ENCODE measurements at places on chromosomes 4 and X.
A peak's percentile ranks its signal among the peaks of the same experiment; 100 is the strongest.

DNA sequence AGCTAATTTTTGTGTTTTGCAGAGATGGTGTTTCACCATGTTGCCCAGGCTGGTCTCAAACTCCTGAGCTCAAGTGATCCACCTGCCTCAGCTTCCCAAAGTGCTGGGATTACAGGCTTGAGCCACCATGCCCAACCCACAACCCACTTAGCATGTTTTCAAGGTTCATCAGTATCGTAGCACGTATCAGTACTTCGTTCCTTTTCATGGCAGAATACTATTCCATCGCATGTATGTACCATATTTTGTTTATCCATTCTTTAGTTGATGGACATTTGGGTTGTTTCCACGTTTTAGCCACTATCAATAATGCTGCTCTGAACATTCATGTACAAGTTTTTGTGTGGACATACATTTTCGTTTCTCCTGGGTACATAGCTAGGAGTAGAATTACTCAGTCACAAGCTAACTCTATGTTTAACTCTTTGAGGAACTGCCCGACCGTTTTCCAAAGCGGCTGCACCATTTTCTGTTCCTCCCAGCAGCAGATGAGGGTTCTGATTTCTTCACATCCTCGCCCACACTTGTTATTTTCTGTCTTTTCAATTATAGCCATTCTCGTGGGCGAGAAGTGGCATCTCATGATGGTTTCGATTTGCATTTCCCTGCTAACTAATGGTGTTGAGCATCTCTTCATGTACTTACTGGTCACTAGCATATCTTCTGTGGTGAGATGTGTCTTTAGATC lies 32.5 kb downstream of the MAN2B2 start:
- DNase-seq: no peak

DNA sequence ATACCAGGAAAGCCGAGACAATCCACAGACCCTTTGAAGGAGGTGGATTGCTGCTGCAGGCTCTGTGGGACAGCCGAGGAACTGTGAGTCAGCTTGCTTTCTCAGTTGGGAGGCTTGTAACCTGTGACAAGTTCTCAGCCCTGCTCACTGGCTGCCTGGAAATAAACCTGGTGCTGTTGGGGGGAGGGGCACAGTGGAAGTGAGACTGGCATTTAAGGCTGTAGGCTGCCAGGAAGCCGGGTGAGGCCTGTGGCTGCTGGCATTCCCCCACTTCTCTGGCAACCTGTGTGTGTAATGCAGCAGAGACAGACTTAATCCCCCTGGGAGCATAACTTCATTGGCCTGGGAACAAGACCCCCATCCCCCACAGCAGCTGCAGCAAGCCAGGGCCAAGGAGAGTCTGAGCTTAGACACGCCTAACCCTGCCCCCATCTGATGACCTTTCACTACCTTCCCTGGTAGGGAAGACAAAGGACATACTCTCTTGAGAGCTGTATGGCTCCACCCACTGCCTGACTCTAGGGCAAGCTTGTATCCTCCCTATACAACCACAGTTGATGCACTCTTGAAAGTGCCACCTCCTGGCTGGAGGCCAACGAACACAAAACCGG lies 64.1 kb downstream of the ALPK1 start:
- DNase-seq: no peak

GRCh38 chr4:138399081-138399480 lies 156.9 kb upstream of the SLC7A11 start:
- DNase-seq: no peak

- DNase-seq: no peak
These were observed 43.1 kb upstream of the RPS6KA3 start for GRCh38 chrX:20309806-20310205.

GRCh38 chrX:148568763-148569162 lies 68.3 kb downstream of the AFF2 start:
- no peak for DNase-seq

DNA sequence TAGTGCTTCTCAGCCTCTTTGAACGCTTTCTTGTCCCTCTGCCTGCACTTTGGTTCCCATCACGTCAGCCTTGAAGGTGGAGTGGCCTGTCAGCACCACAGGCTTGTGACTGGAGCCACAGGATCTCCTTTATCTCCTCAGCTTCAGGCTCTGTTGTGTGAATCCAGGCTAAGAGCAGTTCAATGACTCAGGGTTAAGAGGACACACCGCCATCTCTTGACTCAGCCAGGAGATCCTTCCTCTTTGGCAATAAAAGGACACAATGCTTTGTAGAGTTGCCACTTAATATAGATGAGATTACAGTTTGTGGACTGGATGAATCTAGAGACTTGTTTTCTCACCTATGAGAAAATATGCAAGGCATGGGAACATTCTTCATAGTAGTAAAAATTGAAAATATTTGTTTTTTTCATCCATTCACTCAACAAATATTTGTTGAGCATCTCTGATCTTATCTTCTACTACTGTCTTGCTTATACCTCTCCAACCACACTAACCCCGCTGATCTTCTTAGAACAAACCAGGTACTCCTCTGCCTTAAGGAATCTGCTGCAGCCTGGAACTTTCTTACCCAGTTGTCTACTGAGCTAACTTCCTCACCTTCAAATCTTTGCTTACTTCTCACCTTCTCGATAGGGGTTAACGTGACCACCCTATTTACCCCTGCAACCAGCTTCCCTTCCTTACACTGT lies 62.3 kb downstream of the UCHL1 start:
- DNase-seq: no peak

DNA sequence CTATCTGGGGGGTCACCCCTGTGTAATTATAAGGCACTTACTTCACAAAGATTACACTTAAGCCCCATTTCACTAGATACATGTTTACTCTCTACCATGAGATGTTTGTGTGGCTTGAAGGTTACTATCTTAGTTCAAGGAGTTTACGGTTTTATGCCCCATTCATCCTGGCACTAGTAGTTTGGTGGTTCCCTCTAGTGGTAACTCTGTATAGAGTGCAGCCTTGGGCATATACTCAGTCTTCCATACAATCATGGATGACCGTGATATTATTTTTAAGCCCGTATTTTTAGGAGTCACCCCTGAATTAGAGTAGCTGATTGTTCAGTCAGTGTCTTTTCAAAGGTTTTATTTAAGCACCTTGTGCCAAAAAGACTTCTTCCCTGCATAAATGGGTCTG lies 109.9 kb upstream of the FAM47C start:
- DNase-seq: no peak

GRCh38 chr4:154441124-154441523 lies 50.5 kb downstream of the DCHS2 start:
- DNase-seq: no peak

- DNase-seq: no peak
These were observed 7.1 kb downstream of the SLC49A3 start for GRCh38 chr4:681736-682451.

- DNase-seq: peak; percentile 24
These were observed 85.4 kb upstream of the GBA3 start for GRCh38 chr4:22607382-22607781.

DNA sequence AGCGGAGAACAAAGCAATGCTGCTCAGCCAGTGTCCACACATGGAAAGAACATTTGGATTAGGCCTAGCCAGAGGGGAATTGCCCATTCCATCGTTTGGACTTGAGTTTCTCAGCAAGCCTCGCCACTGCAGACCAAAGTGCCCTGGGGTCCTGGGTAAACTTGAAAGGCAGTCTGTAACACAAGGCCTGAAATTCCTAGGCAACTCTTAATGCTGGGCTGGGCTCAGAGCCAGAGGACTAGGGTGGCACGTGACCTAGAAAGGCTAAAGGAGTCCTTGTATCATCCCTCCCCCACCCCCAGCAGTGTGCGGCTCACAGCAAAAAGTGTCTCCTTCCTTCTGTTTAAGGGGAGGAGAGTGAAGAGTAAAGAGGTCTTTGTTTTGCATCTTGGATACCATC lies 210.4 kb upstream of the ARX start:
- no peak for DNase-seq

- DNase-seq: no peak
These were observed 364.4 kb upstream of the CLNK start for GRCh38 chr4:11049001-11049400.

DNA sequence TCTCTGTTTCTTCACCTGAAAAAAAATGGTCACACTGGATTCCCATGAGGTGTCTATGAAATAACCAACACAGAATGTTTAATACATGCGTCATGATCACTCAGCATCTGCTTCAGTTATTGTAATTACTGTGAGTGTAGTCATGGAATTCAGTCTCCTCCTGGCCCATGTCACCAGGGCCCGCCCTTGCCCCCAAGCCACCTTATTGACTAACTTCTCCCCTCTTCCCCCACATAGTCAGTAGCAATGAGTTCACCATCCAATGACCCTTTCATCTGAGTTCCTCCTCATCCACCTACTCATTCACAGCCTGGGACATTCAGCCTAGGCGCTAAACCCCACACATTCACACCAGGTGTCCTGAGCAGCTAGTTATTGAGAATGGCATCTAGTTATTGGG lies 15.6 kb downstream of the PNMA6F start:
- no peak for DNase-seq

DNA sequence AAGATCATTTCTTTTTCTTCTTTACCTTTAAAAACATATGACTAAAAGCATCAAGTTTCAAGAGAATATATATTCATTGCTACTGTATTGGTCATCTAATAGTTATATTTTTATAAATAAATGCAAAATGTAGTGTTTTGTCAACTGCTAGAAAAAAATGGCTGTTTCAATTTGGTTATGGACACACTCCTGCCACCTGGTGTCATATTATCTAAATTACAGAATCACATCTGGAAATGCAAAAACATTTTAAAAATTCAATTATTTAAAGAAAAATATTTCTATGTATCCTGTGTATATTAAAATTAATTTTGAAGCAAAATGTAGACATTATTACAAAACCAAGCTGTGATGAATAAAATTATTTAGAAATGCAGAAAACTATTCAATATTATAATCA lies 329.4 kb upstream of the PCDH18 start:
- no peak for DNase-seq

DNA sequence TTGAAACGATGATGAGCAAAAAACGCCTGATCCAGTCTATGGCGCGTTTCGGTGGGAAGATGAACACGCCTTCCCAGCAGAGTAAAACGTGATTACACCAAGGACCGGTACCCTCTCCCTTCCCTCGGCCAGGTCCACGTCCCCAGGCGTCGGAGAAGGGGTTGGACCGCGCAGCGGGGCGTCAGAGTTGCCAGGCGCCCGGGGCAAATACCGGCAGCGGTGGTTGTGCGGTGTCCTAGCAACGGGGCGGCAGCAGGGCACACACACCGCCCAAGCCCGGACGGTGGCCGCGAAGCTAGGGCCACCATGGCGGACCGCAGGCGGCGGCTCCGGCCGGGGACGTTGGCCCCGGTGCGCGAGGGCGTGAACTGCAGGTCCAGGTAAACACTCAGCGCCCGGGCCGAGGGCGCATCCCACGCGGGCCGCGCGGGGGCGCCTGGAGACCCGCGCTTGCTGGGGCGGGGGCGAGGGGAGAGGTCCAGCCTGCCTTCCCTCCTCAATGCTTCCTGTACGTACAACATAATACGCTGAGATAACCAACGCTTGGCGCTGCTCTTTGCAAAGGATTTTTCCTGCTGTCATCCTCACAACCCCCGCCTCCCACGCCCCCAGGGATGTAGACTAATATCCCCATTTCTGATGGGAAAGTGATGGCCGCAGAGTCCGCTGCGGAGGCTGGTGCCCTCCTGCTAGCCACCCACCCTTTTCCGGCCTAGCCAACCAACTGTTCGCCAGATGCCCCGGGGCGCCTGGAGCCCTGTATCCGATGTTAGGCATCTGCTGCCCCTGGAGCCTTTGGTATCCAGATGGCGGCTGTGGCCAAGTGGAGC lies at the start of gene FAM47E:
TSS of gene FAM47E (plus strand) at position 281 of the 830 bp plus-strand sequence. CDS start at position 307, 26 bp downstream.
- no peak for DNase-seq

- no peak for DNase-seq
These were observed 7.3 kb upstream of the GUCY2F start for GRCh38 chrX:109489174-109489573.

- DNase-seq: no peak
These were observed 111.9 kb downstream of the STOX2 start for GRCh38 chr4:184016759-184017668.

- DNase-seq: no peak
These were observed 37.6 kb downstream of the TNIP3 start for GRCh38 chr4:121126449-121127006.

- DNase-seq: no peak
These were observed 9.0 kb downstream of the ATP10D start for GRCh38 chr4:47494124-47494430.

DNA sequence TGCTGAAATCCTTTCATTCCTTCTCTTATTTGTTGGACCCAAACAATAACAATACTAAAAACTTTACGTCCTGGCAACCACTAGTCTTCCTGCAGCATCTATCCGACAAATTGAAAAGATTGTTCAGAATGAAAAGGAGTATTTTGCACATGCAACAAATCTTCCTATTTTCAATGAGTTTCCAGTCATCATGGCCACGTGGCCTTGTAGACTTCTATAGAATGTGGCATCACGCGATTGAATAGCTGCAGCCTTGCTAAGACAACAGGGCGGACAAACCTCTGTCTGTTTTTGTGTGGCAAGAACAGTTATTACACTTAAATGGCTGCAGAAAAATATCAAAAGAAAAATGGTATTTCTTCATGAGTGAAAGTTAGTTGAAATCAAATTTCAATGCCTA lies 297.9 kb upstream of the LCORL start:
- DNase-seq: no peak

- peak; percentile 20 for DNase-seq
These were observed 16.2 kb downstream of the AWAT2 start for GRCh38 chrX:70033348-70034051.

GRCh38 chr4:1209821-1210220 lies 37.4 kb upstream of the SPON2 start:
- DNase-seq: no peak

DNA sequence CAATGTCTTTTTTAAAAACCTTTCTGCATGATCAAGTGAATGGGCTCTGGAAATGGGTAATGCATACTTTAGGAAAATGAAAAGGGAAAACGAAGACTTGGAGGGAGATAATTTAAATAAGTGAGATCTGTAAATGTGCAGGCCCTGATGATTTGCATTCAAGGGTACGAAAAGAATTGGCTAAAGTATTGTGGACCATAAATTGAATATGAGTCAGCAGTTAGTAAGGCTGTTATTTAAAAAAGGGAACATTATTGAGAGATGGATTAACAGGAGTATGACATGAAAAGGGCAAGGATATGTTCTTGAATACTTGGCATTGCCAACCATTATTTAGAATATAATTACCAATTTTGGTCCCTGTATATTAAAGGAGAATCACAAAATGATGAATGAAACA lies 125.5 kb downstream of the GPAT3 start:
- DNase-seq: no peak

GRCh38 chrX:133300591-133300990 lies 82.4 kb upstream of the TFDP3 start:
- no peak for DNase-seq

GRCh38 chrX:39682778-39683177 lies 415.0 kb downstream of the BCOR start:
- no peak for DNase-seq

GRCh38 chr4:6938237-6938636 lies 28.6 kb downstream of the TBC1D14 start:
- no peak for DNase-seq

GRCh38 chr4:7654550-7655445 lies 220.1 kb upstream of the PSAPL1 start:
- DNase-seq: no peak

DNA sequence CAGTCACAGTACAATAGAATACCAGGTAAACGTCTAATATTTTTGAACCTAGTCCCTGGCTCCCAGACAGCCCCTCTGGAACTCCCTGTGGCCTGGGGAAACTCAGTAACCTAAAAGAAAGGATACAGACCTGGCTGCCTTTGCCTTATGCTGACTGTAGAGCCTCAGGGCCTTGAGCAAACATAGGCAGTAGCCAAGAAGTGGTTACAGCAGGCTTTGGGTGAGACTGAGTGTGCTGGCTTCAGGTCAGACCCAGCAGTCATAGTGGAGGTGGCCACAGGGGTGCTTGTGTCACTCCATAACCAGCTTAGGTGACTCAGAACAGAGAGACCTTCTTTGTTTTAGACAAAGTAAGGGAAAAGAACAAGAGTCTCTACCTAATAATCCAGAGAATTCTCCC lies 141.8 kb upstream of the PRDX4 start:
- no peak for DNase-seq

Data from stimulated activated CD8-positive, alpha-beta memory T cell treated with anti-CD3 and anti-CD28 coated beads, Interleukin-7, amount 100 ng/mL, for 48 hours (primary cell).